Stomach (tissue), 19 donors: ENCODE measurements at places on chromosomes 2 and 18. TPM values are rescaled to one million over a fixed set of nuclear protein-coding genes. Genes with fewer than 3 reads are reported as not detected.

DNA sequence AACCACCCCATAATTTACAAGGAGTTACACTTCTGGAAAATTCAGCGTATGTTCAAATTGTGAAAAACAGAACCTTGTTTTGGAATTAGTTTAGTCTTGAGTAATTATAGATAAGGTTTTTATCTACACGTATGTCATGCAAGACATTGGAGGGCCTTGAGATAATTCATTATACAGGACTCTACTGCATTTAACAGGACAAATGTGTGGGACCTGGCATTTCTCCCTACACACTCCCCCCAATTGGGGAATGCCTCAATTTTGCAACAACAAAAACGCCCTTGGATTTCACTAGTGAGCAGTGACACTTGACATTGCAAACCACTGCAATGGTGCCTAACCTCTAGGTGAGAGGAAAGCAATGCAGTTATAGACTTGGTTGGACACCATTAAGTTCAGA is 11.4 kb downstream of the SLC1A4 start:
- no peak for DNase-seq

GRCh38 chr2:110741491-110741980 is 9.2 kb downstream of the ACOXL start:
- DNase-seq, result no peak

- DNase-seq, result no peak
These were observed 12.0 kb upstream of the ZCCHC2 start for GRCh38 chr18:62510789-62511188.

- no peak for DNase-seq
These were observed 71.7 kb upstream of the SKOR2 start for GRCh38 chr18:47323158-47323557.

DNA sequence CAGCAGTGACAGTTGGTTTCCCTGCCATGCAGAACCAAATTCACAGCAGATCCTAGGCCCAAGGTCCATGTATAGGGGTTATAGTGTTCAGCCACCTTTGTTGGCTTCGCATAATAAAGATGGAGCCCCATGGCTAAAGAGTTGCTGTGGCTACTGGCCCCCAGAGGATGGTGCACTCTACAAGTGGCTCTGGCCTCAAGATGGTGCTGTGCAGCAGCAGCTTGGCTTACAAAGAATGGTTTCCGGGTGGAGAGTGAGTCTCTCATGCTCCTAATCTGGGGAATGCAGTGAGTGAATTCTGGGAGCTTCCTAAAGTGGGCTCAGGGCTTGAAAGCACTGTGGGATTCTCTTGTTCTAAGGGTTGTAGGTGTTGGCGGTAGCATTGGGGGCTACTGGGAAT is 1199.7 kb downstream of the CNTNAP5 start:
- no peak for DNase-seq

DNA sequence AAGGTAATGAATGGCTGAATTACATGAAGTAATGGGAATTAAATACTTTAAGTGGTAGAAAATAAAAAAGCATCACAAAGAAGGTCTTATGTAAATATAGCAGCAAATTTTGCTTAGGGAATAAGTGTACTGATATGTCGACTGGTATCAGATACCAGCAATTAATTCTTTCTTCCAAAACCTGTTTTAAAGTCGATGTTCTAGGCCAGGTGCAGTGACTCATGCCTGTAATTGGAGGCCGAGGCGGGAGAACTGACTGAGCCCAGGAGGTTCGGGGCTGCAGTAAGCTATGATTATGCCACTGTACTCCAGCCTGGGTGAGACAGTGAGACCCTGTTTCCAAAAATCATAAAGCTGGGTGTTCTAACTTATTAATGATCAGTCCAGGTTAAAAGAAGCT is 30.3 kb downstream of the SP3 start:
- no peak for DNase-seq

GRCh38 chr2:124316881-124317605 is 292.0 kb downstream of the CNTNAP5 start:
- DNase-seq, result no peak

- DNase-seq, result peak; percentile 46
These were observed 80.1 kb upstream of the CTNNA2 start for GRCh38 chr2:79432731-79433146.

CPS1 gene
- 14.9 TPM for total RNA-seq

EIF2B4 gene
- total RNA-seq, result 40.6 TPM

MDH1B gene
- total RNA-seq, result 0.92 TPM

TMEM247 gene
- not detected for total RNA-seq

MREG gene
- total RNA-seq, result 5.5 TPM
